ENCODE measurements at places on chromosomes 12 and 14.

DNA sequence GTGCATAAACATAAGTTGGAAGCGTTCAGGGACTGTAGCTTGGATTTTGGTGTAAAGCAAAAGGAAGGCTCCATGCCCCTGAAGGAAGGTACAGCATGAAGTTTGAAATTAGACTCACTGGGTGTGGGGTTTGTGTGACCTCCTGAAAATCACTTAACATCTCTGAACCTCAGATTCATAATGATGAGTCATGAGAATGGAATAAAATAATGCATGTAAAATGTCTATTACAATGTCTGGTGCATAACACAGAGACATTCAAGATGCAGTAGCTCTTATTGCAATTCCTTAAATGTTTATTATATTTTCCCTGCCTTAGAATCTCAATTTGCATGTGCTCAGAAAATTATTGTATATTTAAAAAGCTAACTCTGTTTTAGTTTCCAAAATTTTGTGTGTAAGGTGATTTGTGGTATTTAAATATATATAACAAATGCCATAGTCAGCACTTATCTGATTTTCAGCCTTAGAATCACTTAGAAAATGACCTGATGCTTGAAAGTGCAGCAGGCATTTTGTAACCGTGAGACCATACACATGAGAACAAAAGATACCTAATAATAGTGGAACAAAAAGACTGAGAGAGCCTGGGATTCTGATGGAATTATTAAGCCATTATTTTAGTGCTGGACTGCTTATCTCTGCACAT, 66.3 kb downstream of the E2F7 start:
- no peak for ATAC-seq

- ATAC-seq = no peak
These were observed 50.8 kb upstream of the MAX start for GRCh38 chr14:65153101-65153500.

- ATAC-seq = no peak
These were observed 122.4 kb downstream of the GPR135 start for GRCh38 chr14:59342516-59343484.

GRCh38 chr12:90069711-90070110, 361.1 kb upstream of the ATP2B1 start:
- ATAC-seq = no peak

DNA sequence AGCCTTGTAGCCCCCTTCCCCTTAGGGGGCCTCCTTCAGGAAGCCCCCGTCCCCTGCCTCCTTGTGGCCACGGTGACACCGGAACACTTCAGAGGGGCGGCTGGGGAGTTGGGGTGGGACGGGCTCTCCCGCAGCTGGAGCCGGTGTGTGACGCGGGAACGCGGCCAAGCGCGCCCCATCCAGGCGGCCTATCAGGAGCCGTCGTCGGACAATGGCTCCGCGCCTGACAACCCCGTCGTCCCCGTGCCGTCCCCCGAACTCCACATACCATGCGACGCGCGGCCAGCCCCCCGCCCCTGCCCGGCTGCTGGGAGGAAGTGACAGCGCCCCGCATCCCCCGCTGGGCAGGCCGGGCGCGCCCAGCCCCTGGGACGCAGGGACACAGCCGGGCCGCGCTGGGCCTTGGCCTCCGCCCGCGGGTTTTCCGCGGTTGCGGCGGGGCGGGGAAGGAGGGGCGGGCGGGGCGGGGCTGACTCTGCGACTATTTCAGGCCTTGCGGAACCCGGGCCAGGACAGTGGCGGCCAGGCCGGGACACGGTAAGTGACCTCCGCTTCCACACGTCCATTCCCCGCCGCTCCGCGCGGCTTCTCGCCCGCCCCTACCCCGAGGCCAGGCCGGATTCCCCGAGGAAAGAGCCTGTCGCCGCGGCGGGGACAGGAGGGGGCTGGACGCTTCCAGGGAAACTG, at the start of gene TNFAIP2:
Gene TNFAIP2, plus strand, starts transcription at position 515 of the 687 bp plus-strand sequence. CDS start 2,997 bp downstream, outside the sequence.
- ATAC-seq = no peak

- no peak for ATAC-seq
These were observed 19.3 kb upstream of the MMP17 start for GRCh38 chr12:131808744-131809371.

- no peak for ATAC-seq
These were observed 133.7 kb downstream of the TMEM30B start for GRCh38 chr14:61147381-61147821.

Measured in motor neuron (in vitro differentiated cells).